ENCODE measurements at places on chromosomes 2 and 18. TPM values are rescaled to one million over a fixed set of nuclear protein-coding genes. Genes with fewer than 3 reads are reported as not detected.

DNA sequence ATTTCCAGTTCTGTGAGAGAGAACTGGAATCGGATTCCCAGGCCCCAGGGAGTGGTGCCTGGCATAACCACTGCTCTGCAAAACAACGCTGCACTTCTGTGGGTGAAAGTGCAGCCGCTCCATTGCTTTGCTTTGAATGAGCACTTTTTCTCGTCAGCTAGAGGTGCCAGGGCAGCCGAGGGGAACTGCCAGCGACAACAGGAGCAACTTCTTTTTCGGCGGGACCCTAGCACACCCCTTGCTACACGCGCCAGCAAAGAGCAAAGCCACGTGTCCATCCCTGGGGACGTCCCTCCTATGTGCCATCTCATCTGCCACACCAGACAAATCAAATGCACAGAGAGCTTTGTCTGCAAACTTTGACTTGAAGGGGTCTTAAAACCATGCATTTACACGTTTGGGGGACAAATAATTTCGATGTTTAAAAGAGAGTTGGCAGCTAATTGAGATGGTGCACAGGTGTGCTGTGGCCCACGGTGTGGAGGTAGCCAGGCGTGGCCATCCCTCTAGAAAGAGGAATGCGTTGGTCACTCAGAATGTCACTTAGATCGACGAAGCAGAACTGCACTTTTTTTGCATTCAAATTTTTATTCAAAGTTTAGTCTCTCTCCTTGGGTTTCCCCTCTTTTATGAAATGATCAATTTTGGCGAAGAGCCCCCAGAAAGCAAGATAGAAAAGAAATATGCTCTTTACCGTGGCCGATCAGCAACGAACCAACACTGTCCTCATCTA, 151.8 kb downstream of the MBP start:
- no peak for DNase-seq

- no peak for DNase-seq
Measured at GRCh38 chr2:134283661-134284060, 29.8 kb downstream of the MGAT5 start.

DNA sequence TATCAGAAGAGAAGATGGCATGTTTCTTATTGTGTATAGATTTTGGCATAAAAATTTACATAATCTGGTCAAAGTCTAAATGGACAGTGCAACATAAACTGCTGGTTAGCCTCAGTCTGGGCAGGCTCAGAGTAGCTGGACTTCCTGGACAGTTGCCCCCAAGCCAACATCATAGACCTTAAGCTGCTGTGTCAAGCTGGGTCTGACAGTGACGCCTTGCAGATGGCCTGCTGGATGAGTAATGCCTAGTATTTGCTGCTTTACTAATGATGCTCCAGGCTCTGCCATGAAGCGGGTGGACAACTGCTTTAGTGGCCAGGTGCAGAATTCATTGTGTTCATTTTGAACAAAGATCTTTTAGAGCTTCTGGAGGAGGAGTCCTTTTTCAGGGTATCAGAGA, 603.7 kb upstream of the ZEB2 start:
- DNase-seq = peak; percentile 8

DNA sequence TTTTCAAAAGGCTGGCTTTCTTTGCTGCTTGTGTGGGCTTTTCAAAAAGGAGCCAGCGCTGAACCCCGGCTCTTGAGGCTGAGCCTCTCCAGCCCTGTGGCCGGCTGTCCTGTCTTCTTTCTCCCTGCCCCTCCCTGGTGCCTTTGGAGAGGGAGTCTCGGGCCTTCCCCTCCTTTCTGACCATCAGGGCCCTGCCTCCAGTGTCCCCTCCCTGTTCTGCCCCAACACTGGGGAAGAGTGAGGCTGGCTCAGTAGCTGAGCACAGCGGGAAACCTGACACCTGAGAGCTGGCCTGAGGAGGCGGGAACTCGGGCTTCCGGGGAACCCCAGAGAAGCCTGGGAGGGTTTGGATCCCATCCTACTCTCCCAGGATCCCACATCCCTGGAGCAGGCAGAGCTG, 232.1 kb downstream of the LOXHD1 start:
- peak; percentile 23 for DNase-seq

The WDR33 gene
- 13.6 TPM for total RNA-seq

GRCh38 chr2:133249362-133249761, 318.9 kb downstream of the NCKAP5 start:
- no peak for DNase-seq

GRCh38 chr2:232573771-232574435, 23.4 kb downstream of the EIF4E2 start:
- DNase-seq = no peak

- DNase-seq = no peak
Measured at GRCh38 chr2:65436824-65437221, 4.4 kb upstream of the SPRED2 start.

The DSC2 gene
- total RNA-seq = not detected

The ADD2 gene
- 9.5 TPM for total RNA-seq

The PARD3B gene
- total RNA-seq = 1.6 TPM

DNA sequence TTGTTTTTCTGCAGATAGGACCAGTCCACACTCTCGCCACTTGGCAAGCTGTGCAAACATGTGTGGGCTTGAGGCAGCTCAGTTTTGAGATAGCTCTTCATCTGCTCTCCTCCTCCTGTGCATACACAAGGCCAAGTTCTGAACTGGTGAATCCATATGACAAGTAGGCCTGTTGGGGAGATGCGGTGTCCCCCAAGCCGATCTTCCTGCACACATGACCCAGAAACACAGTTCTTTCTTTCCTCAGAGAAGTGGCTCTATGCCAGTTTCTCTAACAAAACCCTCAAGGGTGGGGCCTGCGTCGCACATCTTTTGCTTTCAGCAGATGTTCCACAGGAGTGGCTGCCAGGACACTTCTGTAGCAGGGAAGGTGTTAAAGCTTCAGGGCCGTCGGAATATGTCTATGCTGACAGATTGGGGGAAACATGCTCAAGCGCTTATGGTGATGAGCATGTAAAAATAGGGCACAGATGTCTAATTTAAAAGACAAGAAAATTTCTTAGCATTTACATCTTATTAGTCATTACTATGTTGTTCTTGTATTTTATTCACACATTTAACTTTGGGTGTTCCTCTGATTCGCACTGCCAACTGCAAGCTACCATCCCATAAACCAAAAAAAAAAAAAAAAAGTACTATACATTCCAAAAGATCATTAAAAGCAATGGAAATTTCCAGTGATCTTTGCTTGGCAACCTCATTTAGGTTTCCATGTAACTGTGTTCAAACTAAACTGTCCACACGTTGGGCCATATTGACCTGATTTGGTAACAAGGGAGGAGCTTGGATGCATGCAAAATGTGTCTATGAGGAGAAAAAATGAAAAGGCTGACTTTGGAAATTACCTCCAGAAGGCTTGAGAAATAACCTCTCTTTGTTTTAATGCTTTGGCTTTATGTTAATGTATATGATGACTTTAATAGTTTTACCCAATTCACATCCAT, 1055.5 kb upstream of the KLHL29 start:
- DNase-seq = no peak

The NAT8 gene
- total RNA-seq = not detected

DNA sequence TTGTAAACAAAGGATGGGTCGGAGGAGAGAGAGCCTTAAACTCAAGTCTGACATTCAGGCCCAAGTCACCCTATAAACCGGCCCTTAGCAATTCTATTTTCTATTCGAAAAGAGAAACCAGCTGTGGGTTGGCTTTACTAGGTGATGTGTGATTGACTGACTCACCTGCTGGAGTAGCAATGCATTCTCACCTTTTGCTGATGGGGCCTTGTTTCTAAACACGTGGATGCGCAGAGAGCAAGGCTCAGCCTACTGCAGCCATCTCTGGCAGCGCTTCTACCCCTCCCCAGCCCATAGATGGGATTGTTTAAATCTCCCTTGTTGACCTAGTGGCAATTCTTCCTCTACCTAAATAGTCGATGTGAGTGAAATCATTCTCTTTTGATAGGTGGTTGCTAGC, 138.5 kb downstream of the MEIS1 start:
- DNase-seq = no peak

The AMER3 gene
- not detected for total RNA-seq

The SPP2 gene
- 0.27 TPM for total RNA-seq

DNA sequence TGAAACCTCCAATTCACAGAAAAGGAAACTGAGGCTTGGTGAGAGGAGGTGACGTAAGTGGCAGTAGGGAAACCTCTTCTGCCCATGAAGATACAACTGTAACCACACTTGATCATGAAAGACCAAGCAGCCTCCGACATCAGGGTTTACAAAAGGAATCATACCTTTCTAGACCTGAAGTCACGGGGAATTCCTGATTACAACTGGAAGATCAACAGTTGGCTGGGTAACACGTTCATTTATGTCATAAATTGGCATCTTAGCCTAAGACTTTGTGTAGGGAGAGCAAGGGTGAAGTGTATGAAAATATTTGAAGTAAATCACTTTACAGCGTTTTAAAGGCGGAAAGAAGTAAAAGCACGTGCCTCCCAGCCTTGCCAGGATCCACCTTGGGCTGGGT, 922 bp downstream of the HS1BP3 start:
- no peak for DNase-seq

The TRAPPC8 gene
- total RNA-seq = 23.8 TPM

GRCh38 chr2:241848761-241849615, 9.7 kb downstream of the PDCD1 start:
- no peak for DNase-seq

The ACMSD gene
- not detected for total RNA-seq

- peak; percentile 51 for DNase-seq
Measured at GRCh38 chr18:62982600-62983251, 267.4 kb downstream of the PHLPP1 start.

The PDE6D gene
- 61.5 TPM for total RNA-seq

The IMMT gene
- total RNA-seq = 68.6 TPM

The SH3RF3 gene
- 1.9 TPM for total RNA-seq

- no peak for DNase-seq
Measured at GRCh38 chr2:238938003-238938400, 90.1 kb downstream of the TWIST2 start.

GRCh38 chr2:29061616-29062015, 12.7 kb downstream of the PCARE start:
- DNase-seq = no peak

GRCh38 chr18:55249550-55249949, 290.3 kb upstream of the CCDC68 start:
- no peak for DNase-seq

The COL4A3 gene
- total RNA-seq = 0.47 TPM

The PLEKHH2 gene
- 2.4 TPM for total RNA-seq

GRCh38 chr2:173696274-173696673, 268.9 kb downstream of the SP3 start:
- no peak for DNase-seq

The IL36RN gene
- total RNA-seq = not detected
